ENCODE measurements at places on chromosomes 1 and 21.

- no peak for DNase-seq
Measured at GRCh38 chr1:85569737-85570404, 10.7 kb upstream of the CCN1 start.

- DNase-seq: no peak
Measured at GRCh38 chr1:53548031-53548491, 88.9 kb downstream of the DMRTB1 start.

- DNase-seq: no peak
Measured at GRCh38 chr1:176118985-176119384, 88.1 kb downstream of the COP1 start.

DNA sequence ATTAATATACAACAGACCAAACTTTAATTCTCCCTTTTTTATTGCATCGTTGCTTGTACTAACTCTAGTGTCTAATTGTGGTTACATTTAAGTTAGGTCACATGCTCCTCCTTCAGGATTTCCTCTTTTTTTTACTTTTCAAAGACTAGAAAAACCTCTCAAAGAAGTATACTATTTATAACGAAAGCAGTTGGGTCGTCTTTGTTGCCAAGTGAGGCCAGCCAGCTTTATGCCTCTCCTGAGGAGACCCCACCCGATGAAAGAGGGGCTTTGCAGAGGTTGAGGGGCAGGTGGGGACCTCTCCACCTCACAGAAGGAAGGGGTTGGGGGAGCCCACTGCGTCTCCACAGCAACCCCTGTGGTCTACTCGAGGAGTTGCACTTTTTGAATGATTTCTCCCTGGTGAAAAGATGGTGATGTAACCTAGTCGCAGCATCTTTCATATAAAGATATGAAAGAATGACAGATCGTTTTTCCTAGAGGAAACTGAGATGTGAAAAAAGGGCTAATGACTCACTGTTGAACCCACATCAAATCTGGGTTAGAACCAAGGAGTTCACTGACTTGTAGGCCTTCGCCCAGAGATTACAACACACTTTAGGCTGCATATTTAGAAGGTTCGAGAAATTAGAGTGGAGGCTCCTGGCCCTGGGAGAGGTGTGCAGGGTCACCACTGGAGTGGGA lies 6.4 kb downstream of the TGFB2 start:
- no peak for DNase-seq

DNA sequence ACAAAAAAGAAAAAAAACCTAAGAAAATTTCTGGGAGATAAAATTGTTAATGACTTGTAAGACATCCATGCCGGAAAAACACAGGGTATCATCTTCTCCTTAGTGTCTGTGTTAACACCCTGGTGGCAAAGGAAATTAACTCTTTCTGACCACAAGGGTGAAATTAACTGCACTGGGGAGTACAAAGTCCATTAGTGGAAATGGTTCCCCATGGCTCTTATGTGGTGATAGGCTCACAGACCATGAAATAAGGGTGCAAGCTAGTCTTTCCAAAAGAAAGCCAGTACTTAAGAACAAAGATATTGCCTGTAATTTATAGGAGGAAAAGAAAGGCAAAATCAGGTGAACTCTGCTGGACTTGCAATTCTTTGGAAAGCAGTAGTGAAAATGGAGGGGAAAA lies 185.4 kb downstream of the LRRIQ3 start:
- DNase-seq: no peak

- no peak for DNase-seq
Measured at GRCh38 chr1:118827636-118828035, 160.5 kb downstream of the TBX15 start.

DNA sequence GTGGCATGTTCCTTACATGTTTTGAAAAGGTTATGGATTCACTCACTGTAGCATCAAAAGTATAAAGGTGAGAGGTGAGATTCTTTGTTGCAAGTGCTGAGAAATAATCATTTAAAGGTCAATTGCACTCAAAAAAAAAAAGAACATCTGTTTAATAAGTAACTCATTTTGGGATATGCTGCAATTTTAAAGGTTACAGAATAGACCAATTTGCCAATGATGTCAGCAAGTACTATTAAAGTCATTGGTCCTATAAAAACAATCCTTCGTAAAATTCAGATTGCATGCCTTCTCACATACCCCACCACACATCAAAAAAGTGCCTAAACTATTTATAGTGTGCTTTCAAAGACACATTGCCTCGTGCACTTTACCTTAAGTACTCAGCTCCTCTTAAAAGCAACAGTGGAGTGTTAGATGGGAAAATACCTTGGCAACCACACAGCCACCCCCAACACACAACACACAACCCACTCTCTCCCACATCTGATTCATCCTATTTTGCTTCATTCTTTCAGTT lies 218.2 kb upstream of the ADGRL2 start:
- no peak for DNase-seq

GRCh38 chr1:118535901-118536300 lies 350.9 kb upstream of the SPAG17 start:
- no peak for DNase-seq

- no peak for DNase-seq
Measured at GRCh38 chr1:8639148-8639547, 178.3 kb downstream of the RERE start.

DNA sequence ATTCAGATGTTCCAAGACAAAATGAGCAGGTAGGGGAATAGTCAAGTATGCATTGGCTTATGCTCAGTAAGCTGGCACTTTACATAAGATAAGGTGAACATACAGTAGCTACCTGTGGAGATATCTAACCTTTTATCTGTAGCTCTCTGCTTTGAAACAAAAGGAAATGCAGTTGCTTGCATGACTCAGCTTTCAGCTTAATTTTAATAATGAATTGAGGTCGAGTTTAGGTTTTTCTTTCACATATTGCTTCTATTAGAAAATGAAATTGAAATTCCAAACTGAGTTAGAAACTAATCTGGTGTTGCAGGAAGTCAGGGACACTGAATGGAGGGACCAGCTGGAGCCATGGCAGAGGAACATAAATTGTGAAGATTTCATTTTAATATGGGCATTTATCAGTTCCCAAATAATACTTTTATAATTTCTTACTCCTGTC lies 8.3 kb downstream of the FRRS1 start:
- no peak for DNase-seq

DNA sequence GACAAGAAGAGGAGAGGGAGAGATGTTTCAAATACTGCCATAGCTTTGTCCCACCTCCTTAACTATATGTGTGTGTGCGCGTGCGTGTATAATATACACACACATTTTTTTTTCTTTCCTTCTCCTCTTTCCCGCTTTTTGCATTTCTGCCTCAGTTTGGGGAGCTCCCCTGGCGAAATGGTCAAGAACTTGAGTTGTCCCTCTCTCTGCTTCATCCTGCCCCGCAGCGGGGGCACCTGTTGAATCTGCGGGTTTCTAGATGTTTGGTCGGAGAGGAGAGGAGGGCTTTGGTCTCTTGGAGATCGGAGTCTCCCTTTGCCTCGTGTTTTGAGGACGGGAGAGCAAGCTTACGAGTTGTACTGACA lies 504 bp downstream of the SCCPDH start:
- DNase-seq: no peak

- DNase-seq: no peak
Measured at GRCh38 chr1:38730511-38731397, 128.8 kb downstream of the RRAGC start.

- no peak for DNase-seq
Measured at GRCh38 chr1:34787461-34788420, 5.1 kb upstream of the GJA4 start.

DNA sequence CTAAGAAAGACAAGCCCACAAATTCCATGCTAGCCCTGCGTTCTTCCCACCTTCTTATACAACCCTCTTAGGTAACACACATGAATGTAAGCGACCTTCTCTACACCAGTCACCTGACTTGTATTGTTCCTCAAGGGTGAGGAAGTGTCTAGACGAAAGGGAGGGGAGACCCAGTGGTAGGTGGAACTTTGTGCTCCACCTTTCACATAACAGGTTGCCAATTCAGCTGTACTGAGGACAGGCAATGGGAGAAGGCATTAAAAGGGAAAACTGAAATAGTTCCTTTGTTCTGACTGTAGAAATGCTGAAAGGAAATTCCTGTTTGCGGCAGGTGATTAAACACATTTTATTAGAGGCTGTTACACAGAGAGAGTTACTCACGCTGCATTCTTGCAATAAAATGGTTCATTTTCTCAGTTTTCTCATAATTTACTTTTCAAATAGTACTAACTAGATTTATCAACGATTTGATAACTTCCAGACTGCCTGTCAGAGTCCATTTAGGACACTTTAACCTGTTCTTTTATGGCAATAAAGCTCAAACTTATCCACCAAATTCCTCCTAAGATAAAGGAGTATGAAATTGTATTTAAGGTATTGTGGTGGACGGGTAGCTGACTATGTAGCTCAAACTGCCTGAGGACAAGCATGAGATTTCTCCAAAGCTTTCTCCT lies 17.8 kb upstream of the CHRM3 start:
- no peak for DNase-seq

- DNase-seq: no peak
Measured at GRCh38 chr1:17121881-17122280, 2.6 kb upstream of the PADI2 start.

DNA sequence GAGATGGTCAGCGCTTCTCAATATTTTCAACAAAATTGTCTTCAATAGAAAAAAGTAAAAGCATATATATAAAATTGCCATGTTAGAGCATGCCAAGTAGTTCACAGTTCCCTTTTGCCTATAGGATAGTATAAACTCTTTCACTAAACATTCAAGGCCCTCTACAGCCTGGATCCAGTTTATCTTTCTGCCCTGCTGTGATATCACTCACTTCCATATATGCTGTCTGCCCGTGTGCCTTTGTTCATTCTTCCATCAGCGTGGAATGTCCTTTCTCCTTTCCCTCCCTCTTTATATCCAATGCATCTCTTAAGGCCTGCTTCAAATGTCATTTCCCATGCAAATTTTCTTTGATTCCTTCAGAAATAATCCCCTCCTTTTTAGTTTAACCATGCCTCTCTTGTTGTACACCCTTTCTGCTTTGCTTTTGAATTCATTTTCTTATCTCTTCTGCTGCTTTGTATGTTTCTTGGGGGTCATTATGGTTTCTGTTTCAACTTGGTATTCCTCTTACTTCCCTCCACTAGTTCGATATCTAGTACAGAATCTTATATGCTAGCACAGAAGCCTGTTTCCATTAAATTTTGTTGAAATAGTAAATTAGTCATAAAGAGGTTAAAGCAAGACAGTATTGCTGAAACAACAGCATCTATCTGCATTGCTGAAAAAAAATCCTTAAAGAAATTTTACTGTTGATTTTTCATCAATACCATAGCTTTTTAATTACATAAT lies 44.7 kb downstream of the XCL2 start:
- no peak for DNase-seq

- DNase-seq: no peak
Measured at GRCh38 chr1:246733704-246734103, 9.5 kb downstream of the SCCPDH start.

DNA sequence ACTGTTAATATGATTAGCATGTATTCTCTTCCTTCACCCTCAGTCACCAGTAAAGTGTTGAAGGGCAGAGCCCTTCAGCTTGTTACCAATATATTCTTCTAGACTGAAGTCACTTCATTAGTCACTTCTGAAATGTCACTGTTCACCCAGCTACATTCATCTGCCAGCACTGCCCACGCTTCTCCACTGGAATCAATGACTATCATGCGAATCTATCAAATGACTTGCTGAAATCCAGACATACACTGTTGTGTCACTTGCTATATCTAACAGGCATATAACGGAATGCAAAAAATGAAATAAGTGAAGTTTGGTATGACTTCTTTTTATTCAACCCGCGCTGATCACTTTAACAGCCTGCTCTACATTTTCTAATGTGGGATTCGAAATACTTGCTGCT lies 16.1 kb downstream of the FH start:
- DNase-seq: no peak

- peak; percentile 59 for DNase-seq
Measured at GRCh38 chr1:1906185-1907097, 8.6 kb upstream of the CALML6 start.

- no peak for DNase-seq
Measured at GRCh38 chr1:201476670-201477344, 7.8 kb upstream of the PHLDA3 start.

GRCh38 chr1:78045926-78046778 lies at the start of gene GIPC2:
Gene GIPC2, plus strand, starts transcription at chr1:78045966. Its CDS starts 129 bp downstream, at chr1:78046095.
- no peak for DNase-seq

DNA sequence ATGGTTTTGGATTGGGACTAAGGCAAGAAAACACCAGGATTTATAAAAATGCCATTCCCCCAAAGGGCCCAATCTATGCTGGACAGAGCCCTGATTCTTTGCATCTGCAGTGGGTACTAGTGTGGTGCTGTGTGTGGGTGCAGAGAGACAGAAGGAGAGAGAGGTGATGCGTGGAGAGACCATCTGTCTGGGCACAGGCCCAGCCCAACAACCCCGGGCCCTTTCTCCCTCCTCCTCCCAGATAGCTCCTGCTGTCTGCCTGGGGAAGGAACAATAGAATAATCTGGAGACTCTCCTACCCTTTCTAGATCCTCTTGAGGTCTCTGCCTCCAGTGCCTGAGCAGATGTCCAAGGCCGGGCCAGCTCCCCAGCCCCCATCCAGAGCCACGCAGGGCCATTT lies 15.1 kb downstream of the KIAA1614 start:
- DNase-seq: no peak

DNA sequence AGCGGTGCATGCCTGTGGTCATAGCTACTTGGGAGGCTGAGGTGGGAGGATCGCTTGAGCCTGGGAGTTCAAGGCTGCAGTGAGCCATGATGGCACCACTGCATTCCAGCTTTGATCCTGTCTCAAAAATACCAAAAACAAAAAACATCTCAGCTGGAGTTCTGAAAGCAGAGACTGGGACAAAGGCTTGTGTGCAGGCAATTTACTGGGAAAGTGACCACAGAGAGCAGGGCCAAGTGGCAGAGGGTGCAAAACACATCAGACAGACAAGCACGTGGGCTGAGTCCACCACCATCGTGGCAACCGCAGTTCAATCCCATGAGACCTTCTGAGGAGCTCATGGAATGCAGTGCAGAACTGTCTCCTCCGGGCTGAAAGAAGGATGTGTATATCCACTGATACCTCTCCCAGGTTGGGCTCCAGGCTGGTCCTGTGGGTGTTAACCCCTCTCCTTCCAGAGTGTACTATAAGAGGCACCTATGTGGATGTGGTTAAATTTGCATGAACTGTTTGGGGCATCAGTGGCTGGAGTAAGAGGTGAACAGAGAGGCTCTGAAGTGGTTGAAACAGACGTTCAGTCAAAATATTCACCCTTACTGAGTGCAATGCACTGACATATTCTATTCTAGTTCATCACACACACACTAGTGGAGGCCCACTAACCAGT lies 10.8 kb downstream of the PIGP start:
- DNase-seq: no peak

GRCh38 chr21:44757731-44758130 lies 43.9 kb downstream of the UBE2G2 start:
- no peak for DNase-seq
